ENCODE measurements at places on chromosomes 11 and 22. TPM values are rescaled to one million over a fixed set of nuclear protein-coding genes. Genes with fewer than 3 reads are reported as not detected.

Gene TSPO
- 346 TPM for total RNA-seq

Gene PAMR1
- total RNA-seq = 13.7 TPM

Gene KCTD17
- total RNA-seq = 30.8 TPM

Gene B4GALNT4
- 1.4 TPM for total RNA-seq
